ENCODE measurements at places on chromosomes 4 and X.

DNA sequence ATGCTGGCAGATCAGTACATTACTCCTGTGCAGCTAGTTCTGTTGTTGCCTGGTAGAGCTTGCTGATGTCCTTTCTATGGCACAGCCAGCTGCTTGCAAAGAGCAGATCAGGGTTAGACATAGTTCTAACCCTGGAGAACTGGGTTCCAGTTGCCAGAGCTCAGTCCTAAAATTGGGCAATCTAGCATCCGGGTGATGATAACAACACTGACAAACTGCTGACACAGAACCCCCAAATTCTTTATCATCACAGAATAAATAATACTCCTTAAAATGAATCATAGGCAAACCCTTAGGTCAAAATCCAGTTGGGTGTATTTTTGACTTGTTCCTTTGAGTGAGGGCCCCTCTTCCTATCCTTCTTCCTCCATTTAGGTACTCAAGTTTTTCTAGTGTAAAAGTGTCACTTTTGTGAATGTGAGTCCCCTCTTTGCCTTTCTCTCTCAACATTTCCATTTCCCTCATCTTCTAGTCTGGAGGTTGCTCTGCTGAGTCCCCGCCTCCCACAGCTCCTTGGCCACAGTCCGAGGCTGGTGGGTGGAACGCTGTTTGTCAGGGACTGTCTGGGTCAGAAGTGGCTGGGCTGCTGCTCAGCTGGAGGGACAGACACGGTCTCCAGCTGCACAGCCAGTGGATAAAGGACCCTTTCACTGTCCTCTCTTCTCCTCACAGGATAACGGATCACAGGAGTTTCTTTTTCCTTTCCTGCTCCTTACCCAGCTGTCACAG is 93.6 kb upstream of the RASGEF1B start:
- DNase-seq = no peak

DNA sequence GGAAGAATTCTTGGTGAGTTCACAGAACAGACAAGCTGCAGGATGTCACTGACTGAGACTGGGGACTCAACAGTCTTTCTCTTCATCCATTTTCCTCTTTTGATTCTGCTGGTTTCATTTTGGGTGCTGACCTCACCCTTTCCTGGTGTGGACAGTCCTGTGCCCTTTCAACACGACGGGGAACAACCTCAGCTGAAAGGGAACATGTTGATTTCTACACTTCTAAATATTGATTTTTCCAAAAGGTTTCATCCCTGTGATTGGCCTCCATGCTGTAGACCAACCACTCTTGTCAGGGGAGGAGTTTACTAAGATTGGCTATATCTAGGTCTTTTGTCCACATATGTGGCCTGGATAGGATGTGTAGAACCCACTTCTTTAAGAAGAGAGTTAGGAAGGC is 91.8 kb downstream of the SLC4A4 start:
- no peak for DNase-seq

DNA sequence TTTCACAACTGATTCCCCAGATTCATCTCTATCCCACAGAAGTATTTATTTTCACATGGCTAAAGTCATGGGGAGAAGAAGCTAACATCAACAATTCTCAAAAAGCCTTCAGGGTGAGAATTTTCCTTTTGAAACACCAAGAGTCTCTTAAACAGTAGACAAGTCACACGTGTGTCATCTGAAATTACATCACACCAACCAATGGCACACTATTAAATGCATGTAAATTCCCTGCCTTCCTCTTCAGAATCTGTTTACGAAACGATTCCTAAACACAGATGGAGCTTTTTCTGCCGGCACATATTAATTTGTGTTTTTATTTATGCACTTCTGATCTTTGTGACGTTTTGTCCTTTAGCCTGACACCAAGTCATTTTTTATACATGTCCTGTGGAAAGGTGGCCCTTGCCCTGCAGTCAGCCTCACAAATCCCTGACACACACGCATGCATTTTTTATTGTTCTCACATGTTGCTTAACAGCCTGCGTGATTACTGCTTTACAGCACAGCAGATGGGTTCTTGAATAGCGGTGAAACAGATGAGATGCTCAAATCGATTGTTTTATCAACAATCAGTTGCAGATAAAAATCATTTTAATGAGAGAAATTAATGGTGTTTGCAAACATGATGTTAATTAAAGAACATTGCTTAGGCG is 735.9 kb upstream of the TENM3 start:
- DNase-seq = peak; percentile 36

DNA sequence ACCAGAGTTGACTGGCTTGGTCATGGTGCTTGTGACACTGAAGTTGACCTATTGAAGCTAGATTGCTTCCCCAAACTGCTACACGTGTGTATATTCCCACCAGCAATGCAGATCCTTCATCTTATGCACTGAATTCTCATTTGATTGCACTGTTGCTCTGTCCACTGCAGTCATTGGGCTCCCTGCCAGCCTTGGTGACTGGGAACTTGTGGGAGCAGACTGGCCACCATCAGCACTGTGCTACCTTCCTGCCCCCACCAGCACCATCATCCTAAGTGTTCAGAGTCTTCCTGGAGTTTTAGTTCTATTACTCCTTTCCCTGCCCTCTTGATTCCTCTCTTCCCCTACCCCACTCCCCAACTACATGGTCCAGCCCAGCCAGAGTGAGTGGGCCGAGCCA is 117.7 kb upstream of the PRPS2 start:
- no peak for DNase-seq

DNA sequence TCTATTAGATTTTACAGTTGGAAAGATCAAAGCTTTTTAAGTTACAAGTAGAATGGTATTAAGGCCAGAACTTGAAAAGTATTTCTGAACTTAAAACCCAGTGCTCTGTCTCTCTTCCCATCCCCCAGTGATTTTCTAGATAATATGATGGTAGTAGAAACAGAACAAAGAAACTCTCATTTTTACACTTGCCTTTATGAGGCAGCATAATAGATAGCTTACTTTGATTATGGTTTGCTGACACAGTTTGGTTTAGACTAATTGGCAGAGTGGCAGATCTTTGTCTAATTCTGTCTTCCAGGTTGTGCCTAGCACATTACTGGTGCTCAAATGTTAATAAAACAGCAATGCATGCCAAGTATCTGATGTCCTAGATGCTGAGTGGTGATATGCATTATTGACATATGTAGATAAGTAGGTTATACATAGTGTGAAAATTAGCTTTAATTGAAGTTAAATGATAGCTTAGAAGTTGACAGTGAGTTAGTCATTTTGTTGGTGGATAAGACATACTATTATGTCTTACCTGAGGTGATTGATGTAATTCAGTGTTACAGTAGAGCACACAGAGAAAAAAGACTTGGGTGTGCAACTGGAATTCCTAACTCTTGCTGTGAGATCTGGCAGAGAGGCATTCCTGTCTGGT is 4.3 kb upstream of the RAPGEF2 start:
- no peak for DNase-seq

GRCh38 chr4:130542953-130543352 is 1447.0 kb downstream of the C4orf33 start:
- no peak for DNase-seq

DNA sequence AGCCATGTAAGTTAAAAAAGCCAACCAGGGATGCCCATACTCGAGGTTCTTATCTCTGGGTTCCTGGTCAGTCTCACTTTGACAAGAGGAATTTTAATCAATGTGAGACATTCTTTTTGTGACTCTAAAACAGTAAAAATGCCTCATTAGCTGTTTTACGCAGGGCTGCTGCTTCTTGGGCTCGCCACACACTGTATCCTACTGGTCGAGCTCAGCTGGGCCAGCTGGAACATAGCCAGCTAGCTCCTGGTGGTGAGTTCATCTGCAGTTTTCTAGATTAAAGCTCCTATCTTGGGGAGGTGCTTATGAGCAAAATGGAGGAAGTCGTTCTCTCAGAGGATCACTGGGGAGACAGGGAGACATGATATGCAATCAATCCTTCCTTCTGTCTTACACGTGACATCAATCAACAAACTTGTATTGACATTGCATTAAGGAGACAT is 55.9 kb upstream of the LEF1 start:
- no peak for DNase-seq

DNA sequence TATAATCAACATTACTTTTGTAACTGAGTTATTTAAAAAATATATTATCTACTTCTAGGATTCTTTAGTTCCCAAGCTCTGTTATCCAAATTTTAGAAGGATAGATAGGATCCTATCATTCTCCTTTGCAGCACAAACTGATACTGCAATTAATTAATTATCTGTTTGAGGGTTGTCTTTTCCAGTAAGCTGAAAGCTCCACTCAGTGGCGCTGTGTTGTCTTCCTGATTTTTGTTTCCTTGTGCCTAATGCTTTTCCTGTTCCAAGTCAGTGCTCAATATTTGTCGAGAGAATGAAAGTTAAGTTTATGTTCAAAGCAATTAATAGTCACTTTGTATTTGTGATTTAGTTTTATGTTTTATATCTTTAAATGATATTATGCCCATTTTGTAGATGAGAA is 107.4 kb upstream of the ANK2 start:
- no peak for DNase-seq

DNA sequence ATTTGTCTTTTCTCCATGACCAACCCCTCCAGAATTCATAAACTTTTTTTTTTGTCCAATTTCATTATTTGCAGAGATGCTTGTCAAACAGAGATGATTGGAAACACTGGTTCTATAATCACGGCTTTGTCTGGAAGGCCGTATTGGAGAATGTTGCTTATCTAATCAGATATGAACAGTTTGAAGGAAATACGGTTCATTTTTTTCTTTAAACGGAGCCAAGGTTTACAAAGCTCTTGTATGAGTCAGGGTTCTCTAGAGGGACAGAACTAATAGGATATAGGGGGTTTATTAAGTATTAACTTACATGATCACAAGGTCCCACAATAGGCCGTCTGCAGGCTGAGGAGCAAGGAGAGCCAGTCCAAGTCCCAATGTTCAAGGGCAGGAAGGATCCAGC is 1415.8 kb downstream of the C4orf33 start:
- no peak for DNase-seq

- no peak for DNase-seq
Measured at GRCh38 chrX:39144323-39144722, 343.1 kb downstream of the MID1IP1 start.

GRCh38 chr4:122742933-122743829 is 10.7 kb downstream of the BBS12 start:
- no peak for DNase-seq
